Activated CD4-positive, CD25-positive, alpha-beta regulatory T cell (primary cell): ENCODE measurements at places on chromosomes 3 and 15.

- DNase-seq, result no peak
Measured at GRCh38 chr3:127735767-127736693, 63.3 kb downstream of the ABTB1 start.

DNA sequence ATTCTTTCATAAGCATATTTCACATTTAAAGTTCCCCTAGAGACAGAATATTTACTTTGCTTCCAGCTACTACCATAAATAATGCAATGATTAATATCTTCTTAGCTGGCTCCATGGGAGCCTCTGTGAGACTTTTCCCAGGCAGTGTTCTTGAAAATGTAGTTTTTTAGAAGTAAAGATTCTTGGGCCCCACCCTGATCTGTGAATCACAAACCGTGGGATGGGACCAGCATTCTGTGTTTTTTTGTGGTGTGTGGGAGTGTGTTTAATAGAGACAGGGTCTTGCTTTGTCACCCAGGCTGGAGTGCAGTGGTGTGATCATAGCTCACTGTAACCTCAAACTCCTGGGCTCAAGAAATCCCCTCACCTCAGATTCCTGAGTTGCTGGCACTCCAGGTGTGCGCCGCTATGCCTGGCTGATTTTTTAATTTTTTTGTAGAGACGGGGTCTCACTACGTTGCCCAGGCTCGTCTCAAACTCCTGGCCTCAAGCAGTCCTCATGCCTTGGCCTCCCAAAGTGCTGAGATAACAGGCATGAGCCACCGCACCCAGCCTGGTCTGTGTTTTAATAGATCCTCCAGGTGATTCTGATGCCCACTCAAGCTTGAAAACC lies 83.0 kb downstream of the KLHL25 start:
- no peak for DNase-seq

GRCh38 chr3:122758877-122759560 lies 34.6 kb downstream of the HSPBAP1 start:
- no peak for DNase-seq

- DNase-seq, result no peak
Measured at GRCh38 chr3:161393310-161393709, 22.0 kb upstream of the SPTSSB start.

DNA sequence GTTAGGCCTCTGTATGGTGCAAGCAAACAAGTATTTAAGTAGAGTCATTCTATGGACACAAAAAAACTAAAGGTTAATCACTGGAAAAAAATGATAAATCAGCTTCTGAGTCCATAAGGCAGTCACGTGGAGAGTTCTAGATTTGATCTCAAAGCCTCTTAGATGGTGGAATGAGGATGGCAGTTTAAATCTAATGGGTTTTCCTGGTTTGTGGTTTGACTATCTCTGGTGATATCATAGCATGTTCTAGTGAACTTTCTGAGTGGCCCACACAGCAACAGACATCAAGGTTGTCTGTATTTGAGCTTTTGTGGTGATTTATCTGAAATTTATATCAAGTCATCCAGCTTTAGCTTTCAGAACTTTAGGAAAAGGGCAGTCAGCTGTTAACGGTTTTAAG lies 52.4 kb downstream of the ILDR1 start:
- no peak for DNase-seq

GRCh38 chr3:45137656-45138181 lies 8.5 kb downstream of the CDCP1 start:
- no peak for DNase-seq

- DNase-seq, result no peak
Measured at GRCh38 chr15:89770041-89770440, 6.1 kb upstream of the MESP2 start.

DNA sequence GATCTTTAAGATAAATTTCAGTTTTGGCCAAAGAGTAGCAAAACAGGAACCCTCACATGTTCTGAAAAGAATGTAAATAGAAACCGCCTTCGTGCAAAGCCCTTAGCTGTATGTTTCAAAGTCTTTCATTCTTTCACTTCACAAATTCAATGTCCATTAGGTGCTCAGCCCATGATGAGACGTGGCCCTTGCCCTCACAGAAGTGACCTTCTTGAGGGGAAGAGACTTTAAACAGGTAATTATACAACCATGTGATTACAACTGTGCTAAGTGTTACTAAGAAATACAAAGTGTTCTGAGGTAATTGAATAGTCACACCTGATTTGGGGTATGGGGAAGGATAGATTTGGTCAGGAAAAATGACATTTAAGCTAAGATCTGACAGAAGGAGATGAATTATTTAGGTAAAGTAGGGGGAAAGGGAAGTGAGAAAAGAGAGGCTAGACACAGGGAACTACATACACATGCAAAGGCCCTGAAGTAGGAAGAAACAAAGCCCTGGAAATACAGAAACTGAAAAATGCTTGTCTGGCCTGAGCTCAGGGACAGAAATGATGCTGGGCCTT lies 19.6 kb downstream of the HSPBAP1 start:
- no peak for DNase-seq

GRCh38 chr15:33354411-33354810 lies 43.6 kb downstream of the RYR3 start:
- no peak for DNase-seq

DNA sequence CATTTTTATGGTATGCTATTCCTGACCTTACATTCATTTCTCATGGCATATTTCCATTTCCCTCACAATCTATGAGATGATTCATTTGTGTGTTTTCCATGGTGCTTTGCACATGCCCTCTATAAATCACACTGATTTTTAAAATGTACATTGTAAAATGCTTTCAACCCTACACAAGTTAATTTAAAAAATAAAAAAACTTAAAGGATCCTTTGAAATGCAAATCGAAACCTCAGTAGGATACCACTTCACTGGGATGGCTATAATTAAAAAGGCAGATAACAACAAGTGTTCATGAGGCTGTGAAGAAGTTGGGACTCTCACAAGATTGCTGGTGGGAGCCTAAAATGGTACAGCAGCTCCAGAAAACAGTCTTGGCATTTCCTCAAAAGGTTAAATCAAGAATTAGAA lies 83.5 kb downstream of the FMN1 start:
- DNase-seq, result no peak

- DNase-seq, result no peak
Measured at GRCh38 chr15:63051156-63052066, 8.9 kb downstream of the TPM1 start.

GRCh38 chr3:29972320-29972993 lies 633.9 kb upstream of the TGFBR2 start:
- DNase-seq, result no peak

GRCh38 chr15:85706779-85707518 lies 87.8 kb downstream of the KLHL25 start:
- no peak for DNase-seq

GRCh38 chr3:100737334-100737733 lies 28.0 kb downstream of the TFG start:
- DNase-seq, result no peak

- DNase-seq, result no peak
Measured at GRCh38 chr15:48674876-48675275, 29.4 kb upstream of the FBN1 start.

- no peak for DNase-seq
Measured at GRCh38 chr3:88117683-88118082, 32.1 kb upstream of the C3orf38 start.

DNA sequence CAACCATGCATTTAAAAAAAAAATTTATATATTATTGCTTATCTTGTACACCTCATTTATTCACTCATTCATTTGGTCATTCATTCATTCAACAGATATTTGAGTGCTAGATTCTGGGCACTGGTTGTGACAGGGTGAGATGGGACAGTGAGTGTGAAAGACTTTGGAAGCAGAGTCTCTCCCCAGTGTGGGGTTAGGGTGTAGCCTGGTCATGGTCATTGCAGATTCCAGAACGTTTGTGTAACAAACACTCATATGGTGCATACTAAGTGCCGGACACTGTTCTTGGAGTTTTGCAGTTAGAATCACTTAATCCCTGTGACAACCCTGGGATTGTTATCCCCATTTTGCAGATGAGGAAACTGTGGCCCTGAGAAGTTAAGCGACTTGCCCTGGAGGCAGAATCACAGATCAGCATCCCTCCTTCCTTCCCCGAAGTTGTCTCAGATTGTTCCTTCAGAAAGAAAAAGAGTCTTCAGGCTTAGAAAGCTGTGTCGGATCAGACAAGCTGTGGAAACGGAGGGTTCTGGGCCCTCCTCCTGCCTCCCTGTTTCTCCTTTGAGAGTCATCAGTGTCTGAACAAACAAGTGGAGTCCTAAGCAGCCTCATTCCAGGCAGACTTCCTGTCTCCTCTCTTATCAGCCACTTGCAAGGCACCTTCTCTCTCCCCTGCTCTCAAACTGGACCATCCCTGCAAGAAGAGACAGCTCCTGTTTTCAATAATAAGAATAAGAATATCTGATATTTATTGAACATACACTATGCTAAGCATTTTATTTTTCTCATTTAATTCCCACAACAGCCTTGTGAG lies 6.3 kb downstream of the LOXL1 start:
- DNase-seq, result no peak

DNA sequence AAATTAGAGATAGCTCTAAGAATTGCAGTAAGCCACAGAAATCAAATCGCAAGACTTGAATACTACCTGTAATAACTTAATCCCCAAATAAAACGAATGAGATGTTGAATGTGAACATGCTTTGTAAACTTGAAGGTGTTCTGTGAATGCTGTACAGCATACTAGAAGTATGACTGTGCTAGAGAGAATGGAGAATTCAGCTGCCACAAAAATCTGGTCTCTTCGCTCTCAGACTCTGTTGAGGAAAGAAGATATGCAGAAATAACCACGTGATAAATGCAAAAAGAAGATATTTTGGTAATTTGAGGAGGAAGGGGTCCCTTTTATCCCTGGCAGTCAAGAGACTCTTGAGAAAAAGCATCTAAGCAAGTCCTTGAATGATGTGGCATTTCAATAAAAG lies 37.3 kb downstream of the ZBTB38 start:
- DNase-seq, result no peak

- no peak for DNase-seq
Measured at GRCh38 chr15:46682969-46683791, 1034.1 kb upstream of the SEMA6D start.

DNA sequence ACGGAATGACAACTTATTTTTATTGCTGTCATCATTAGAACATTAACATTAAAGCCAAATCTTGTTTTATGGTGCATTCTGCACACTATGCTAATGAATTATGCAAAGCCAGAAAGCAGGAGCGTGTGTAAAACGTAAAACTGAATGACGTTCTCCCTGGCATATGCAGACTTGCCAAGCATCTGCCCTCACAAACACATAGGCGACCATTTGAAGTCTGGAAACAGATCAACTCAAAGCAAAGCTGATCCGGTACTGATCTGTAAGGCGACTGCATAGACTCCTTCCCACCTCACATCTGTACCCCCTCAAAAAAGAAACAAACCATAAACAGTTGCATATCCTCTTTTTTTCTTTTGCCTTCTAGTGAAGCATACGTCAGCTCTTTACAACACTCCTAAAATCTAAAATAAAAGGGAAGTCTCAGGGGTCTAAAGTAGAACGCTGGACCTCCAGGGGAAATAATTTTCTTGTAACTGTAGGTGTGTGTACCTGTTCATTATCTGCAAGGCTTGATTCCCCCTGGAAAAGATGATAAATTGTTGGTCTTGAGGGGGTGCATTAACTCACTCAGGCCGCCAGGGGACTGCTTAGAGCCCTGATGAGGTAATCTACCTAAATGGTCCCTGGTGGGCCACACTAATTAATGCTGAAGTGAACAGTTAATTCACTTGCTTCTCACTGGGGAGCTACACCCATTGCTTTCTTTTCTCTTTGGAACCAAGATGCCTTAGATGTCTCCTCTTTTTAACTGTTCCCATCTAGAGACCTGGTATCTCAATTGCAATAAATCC lies 231.4 kb downstream of the CDIN1 start:
- DNase-seq, result no peak

DNA sequence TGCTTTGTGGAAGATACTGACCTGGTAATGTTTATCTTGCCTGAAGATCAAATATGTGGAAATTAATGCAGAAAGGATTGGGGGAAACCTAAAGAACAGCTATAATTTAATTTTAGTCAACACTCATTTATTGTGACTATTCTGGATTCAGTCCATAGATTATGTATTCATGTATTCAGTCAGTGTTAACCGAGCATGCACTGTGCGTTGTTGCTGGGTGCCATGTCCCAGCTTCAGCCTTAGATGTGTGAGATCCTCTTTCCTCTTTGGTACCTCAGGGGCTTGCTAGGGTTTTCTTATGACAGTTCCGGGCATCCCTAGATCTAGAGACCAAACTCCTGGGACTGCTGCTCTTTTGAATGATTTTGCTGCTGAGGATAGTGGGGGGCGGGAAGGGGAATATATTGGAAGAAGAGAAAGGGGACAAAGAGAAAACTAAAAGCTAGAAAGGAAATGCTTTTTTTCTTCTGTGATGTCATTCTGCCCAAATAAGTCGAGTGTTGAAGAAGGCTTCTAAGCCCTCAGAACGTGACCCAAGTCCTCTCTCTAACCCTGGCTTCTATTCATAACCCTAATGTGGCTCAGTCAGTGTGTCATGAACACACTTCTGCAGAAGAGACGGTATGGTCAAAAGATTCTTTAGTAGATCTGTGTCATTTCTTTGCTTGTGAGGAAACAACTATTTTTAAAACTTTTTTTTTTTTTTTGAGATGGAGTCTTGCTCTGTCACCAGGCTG lies 33.5 kb downstream of the STARD9 start:
- no peak for DNase-seq

GRCh38 chr15:62873203-62873602 lies 169.3 kb upstream of the TPM1 start:
- DNase-seq, result no peak

DNA sequence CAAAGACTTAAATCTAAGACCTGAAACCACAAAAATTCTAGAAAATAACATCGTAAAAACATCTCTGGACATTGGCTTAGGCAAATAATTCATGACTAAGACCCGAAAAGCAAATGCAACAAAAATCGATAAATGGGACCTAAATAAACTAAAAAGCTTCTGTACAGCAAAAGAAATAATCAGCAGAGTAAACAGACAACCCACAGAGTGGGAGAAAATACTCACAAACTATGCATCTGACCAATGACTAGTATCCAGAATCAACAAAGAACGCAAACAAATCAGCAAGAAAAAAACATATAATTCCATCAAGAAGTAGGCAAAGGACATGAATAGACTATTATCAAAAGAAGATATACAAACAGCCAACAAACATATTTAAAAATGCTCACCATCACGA lies 749.4 kb downstream of the PLOD2 start:
- no peak for DNase-seq

DNA sequence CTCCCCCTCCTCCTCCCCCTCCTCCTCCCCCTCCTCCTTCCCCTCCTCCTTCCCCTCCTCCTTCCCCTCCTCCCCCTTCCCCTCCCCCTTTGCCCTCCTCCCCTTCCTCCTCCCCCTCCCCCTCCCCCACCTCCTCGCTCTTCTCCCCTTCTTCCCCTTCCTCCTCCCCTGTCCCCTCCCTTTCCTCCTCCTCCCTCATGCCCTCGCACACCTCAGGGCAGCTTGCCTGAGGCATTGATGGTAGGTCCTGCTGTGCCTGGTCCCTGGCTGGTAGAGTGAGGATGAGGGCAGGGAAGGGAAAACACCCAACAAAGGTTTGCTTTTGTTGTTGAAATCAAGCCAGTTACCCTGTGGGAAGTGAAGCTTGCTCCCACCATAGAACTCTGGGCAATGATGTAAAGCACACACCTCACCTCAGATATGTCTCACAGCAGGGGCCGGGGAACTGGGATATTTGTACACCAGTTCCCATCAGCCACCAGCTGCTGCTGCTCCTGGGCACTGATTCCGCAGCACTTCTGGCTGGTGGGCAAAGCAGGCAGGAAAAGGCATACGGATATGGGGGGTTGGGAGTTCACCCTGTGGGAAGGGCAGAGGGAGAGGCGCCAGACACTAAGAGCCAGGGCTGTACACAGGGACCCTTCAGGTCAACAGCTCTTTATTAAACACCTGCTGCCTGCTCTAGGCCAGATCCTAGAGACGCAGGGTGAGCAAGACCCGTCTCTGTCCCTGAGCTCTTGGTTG lies 13.8 kb downstream of the ISG20 start:
- no peak for DNase-seq
